Skeletal muscle cell (primary cell): ENCODE measurements at places on chromosomes 16 and 17.

DNA sequence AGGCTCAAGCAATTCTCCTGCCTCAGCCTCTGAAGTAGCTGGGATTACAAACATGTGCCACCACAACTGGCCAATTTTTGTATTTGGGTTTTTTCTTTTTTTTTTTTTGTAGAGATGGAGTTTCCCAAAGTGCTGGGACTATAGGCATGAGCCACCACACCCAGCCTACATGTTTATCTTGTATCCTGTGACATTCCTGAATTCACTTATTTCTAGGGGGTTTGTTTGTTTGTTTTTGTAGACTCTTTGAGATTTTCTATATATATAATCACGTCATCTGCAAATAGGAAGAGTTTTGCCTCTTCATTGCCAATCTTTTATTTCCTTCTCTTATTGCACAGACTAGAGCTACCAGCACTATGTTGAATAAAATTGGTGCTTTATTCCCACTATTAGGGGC lies 29.1 kb downstream of the PRAC1 start:
- no peak for DNase-seq

DNA sequence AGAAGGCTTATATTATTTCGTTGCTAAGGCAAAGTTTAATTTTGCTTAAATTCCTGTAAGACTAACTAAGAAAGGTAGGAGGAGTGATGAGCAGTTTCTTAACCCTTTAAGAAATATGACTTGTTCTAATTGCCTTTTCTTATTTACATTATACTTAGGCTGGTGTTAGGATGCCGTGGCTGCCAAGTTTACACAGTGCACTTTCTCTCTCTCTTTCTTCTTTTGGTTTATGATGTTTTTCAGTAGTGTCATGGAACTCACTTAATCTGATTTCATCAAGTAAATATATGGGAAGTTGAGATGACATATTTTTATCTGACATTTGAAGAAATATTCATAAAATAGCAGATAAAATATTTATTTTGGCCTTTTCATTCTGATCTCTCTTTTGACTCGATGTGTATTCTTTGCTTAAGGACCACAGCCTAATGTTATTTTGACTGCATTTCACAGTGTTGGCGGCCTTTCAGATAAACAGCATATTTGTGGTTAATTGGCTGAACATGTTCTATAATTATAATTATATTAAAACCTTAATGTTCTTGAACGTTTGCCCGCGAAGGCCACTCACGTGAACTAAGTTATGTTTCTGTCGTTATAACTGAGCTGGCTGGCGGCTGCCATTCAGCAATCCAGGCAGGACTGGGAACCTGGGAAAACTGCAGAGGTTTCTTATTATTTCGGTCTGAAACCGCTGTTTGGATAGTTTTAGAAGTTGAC lies 191.6 kb downstream of the WWOX start:
- DNase-seq, result no peak

GRCh38 chr16:24491731-24492130 lies 47.6 kb upstream of the RBBP6 start:
- DNase-seq, result no peak

DNA sequence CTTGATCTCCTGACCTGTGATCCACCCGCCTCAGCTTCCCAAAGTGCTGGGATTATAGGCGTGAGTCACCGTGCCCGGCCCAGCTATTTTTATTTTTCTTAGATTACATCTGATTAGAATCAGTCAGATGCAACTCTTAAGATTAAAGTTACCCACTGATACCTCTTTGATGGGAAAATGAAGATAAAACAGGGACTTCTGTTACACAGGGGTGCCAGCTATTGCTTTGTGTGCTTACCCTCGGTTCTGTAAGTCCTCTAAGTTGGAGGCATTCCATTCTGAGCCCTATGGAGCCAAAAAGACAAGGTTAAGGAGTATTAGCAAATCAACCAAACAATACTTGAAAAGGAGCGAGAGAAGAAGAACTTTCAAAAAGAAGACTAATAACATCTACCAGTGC lies 32.6 kb upstream of the CORO6 start:
- no peak for DNase-seq

- DNase-seq, result no peak
These were observed at the start of gene NHERF2 for GRCh38 chr16:2026461-2027023. Gene NHERF2, plus strand, starts transcription at chr16:2026902. Its CDS starts 104 bp downstream, at chr16:2027006.

- peak; percentile 36 for DNase-seq
These were observed 36.0 kb downstream of the RTN4RL1 start for GRCh38 chr17:1989135-1989534.

- no peak for DNase-seq
These were observed 14.8 kb downstream of the EFCAB5 start for GRCh38 chr17:29956225-29956624.

GRCh38 chr16:2784358-2785100 lies 2.8 kb downstream of the PRSS33 start:
- DNase-seq, result no peak

DNA sequence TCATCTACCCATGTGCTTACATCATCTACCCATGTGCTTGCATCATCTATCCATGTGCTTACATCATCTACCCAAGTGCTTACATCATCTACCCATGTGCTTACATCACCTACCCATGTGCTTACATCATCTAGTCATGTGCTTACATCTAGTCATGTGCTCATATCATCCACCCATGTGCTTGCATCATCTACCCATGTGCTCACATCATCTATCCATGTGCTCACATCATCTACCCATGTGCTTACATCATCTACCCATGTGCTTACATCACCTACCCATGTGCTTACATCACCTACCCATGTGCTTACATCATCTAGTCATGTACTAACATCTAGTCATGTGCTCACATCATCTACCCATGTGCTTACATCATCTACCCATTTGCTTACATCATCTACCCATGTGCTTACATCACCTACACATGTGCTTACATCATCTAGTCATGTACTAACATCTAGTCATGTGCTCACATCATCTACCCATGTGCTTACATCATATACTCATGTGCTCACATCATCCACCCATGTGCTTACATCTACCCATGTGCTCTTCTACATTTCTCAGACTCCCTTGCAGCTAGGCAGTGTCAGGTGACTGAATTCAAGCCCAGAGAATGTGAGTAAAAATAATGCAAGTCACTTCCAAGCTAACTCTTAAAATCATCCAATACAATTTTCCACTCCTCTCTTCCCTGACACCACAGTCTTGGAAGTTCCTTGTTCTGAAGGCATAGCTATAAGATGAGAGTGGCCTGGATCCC lies 196.8 kb downstream of the CBLN1 start:
- no peak for DNase-seq

DNA sequence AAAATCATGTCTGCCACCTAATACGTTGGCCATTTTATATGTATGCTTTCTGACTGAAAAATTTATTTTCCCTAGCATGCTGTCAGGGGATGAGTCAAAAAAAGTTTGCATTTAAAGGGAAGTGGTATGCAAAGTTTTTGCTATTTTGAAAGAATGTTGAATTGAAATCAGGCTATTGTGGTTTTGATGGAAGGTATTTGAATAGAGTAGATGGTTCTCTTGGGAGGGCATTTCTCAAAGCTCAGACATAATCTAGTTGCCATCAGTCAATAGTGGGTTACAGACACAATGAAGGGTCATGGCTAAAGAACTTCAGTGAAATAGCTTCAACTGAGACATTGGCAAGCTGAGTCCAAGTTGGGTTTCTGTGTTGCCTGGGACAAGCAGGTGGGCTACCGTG lies 102.4 kb downstream of the MAP2K6 start:
- DNase-seq, result no peak

DNA sequence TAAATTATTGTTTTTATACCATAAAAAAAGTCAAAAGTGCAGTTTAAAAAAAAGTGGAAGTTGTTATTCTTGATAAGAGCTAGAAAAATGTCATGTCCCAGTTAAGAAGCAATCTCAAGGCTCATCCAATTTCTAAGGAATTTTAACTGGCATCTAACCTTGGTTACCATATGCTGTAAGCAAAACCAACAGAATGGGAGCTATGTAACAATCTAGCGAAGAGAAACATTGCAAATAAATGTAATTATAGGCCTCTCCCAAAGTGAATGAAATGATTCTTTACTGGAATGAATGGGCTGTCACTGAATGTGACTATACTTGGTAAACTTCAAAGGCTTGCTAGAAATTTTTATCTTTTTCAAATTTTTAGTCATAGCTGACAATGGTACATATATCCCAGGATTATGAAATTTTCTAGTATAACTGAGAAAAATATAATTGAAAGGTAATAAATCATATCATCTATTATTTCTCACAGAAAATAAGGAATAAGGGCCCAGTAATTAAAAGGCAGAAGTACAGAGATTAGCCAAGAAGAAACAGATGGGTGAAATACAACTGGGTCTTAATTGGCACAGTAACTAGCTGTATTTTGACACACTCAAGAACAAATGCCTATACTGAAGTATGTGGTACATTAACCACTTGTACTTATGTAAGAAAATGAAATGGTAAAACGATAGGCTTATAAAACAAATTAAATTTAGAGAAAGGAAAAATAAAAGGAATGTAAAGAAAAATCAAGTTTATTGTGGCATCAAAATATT lies 61.5 kb downstream of the NETO2 start:
- DNase-seq, result no peak

DNA sequence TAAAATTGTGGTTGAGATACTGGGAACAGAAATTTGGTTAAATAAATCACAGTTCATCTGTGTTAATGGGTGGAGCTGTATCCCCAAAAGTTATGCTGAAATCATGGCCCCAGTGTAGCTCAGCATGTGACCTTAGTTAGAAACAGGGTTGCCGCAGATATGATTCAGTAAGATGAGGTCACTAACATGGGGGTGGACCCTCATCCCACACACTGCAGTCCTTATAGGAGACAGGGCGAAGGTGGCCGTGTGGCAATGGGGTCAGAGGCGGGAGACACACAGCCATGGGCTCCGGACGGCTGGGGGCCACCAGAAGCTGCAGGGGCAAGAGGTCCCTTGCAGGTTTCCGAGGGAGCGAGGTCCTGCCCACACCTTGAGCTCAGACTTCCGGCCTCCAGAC lies 10.7 kb downstream of the GALNS start:
- no peak for DNase-seq

- no peak for DNase-seq
These were observed 389.0 kb downstream of the MAF start for GRCh38 chr16:79211586-79211985.

GRCh38 chr17:76709077-76709950 lies 1.5 kb downstream of the MXRA7 start:
- peak; percentile 98 for DNase-seq

- DNase-seq, result no peak
These were observed 3.4 kb upstream of the WIPI1 start for GRCh38 chr17:68460715-68461114.

GRCh38 chr16:82031116-82032084 lies 3.7 kb upstream of the HSD17B2 start:
- peak; percentile 16 for DNase-seq

GRCh38 chr17:4072487-4073157 lies 70.2 kb downstream of the ZZEF1 start:
- no peak for DNase-seq

- peak; percentile 99 for DNase-seq
These were observed 15.9 kb downstream of the TMEM92 start for GRCh38 chr17:50289991-50290702.

GRCh38 chr16:10667239-10667638 lies 27.5 kb downstream of the TEKT5 start:
- no peak for DNase-seq

GRCh38 chr16:11735787-11736186 lies 6.9 kb downstream of the TXNDC11 start:
- DNase-seq, result no peak

DNA sequence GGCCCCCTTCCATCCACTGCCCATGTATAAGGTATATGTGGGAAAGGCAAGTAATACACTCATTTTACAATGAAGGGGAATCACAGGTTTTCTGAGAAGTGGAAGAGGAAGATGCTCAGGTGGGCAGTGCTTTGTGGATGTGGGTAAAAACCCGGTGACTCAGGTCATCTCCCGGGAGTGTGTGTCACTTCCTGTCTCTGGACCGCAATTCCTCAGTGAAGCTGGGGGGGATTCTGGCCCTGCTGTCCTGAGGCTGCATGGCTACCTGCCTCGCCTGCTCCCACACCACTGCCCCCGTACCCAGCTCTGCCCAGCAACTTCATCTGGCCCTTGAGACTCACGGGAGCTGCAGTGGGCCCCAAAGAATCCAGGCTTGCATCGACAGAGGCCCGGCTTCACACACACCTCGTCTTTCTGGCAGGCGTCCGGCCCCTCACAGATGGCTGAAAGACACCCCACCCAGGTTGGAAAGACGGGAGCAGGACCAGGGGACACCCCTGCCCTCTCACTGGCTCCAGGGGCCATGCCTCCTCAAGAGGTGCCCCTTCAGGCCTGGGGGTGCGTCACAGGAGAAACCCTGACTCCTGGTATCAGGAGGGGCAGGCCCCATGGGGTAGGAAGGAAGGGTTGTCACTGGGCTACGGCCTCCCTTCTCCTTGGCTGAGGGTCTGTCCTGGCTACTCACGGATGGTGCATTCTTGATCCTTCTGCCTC lies 882 bp downstream of the SCARF1 start:
- no peak for DNase-seq

GRCh38 chr16:65377195-65377594 lies 255.3 kb upstream of the CDH11 start:
- no peak for DNase-seq

GRCh38 chr17:20256144-20256543 lies 211.2 kb downstream of the LGALS9B start:
- DNase-seq, result no peak

DNA sequence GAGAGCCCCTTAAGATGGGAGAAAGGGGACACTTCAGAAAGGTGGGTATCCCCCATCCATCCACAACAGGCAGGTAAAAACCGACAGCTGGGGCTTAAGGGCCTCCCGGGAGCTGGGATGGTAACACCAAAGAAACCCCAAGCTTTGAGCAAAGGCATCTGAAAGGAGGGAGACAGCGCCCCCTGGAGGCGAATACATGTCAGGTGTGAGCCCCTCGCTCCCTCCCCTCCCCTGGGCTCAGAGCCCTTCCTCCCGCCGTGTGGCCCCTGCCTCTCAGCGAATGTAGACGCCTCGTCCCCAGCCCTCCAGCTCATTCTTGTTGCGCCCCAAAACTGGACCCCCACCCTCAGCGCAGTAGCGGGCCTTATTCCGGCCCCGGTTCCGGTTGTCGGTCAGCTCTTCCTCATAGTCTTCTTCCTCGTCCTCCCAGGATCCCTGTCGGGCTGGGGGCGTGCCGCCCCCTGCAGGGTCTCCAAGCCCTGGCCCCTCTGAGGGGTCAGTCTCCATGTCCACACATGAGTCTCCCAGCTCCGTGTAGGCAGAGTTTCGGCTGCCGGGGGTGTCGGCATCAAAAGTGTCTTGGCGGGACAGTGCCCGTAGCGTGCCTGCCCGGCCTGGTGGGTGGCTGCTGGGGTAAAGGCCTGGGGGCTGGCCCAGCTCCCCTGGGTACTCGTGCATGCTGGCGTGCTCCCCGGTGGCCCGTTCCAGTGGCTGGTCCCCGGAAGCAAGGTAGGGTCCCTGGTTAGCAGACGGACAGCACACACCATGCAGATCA lies 9.1 kb upstream of the ARL5C start:
- no peak for DNase-seq
